ENCODE measurements at places on chromosomes 4 and X.

DNA sequence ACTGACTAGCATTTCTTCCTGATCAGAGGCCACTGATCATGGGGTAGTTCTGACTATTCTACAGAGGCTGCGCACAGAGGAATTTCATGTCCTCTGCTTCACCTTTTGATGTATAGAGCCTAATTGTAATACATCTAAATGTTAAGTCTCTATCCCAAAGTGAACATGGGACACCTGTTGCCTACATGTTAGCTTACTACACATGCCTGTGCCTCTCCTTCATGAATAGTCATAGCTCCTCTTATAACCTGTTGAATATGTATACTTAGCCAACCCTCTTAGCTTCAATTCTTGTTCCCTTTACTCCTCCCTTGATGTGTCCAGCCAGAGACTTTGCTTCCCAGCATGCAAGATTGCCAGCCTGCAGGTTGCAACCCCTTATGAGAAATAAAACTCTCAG lies 9.6 kb upstream of the THOC2 start:
- no peak for DNase-seq

GRCh38 chr4:142040043-142040442 lies 403.7 kb downstream of the IL15 start:
- DNase-seq: no peak

DNA sequence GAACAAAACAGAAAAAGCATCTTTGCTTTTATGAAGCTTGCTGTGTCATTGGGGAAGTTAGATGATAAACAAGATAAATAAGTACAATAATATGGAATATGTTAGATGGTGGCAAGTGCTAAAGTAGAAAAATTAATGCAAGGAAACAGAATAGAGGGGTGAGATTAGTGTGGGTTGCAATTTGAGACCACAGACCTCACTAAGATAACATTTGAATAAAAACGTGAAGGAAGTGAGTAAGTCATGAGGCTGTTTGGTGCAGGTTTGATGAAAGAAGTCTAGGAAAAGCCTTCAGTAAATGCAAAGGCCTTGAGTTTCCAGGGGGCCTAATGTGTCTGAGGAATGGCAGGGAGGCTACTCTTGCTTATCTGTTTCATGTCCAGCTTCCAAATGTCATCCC lies 102.5 kb downstream of the CFAP299 start:
- DNase-seq: no peak

DNA sequence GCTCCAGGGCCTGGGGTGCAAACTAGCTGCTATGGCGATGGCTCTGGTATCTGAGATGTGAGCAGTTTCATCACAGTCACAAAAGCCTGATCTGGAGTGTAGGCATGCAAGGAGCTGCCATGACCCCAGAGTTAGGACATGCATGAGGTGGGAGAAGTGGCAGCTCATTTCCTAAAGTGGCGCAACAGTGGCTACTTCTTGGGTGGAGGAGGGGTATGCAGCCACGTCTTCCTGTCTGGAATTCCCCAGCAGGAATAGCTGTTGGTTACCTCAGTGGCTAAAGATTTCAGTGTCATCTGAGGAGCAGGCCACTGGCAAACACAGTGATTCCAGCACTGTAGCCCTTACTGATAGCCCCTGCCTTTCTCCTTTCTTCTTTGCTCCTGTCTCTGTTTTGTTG lies 1382.5 kb downstream of the C4orf33 start:
- DNase-seq: peak; percentile 0

DNA sequence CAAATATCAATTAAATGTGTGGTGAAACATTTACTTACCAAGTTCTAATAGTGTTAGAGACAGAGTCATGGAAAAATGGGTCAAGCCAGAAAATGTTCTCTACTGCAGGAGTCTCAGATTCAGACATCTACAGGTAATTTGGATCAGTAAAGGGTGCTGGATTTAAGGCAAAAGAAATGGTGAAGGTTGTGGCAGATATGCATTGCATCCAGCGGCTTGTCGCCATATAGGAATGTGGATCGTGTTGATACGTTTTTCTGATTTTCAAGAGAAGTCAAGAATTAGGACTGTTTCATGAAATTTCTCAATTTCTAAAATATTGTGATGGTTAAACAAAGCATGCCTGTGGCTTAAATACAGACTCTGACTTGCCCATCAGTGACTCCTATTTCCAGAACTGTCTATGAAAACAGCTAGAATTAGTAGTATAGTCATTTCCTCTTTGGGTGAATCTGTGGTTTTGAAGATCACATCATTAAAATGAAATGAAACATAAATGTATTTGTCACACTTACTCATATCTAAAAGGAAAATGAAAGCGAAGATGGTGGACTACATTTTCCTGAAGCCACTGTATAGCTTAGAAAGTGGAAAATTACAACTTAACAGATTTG lies 110.1 kb upstream of the VEGFC start:
- DNase-seq: no peak

- DNase-seq: no peak
Measured at GRCh38 chr4:68152411-68152810, 22.7 kb upstream of the TMPRSS11F start.

- DNase-seq: no peak
Measured at GRCh38 chr4:14816623-14817261, 185.5 kb upstream of the CPEB2 start.

DNA sequence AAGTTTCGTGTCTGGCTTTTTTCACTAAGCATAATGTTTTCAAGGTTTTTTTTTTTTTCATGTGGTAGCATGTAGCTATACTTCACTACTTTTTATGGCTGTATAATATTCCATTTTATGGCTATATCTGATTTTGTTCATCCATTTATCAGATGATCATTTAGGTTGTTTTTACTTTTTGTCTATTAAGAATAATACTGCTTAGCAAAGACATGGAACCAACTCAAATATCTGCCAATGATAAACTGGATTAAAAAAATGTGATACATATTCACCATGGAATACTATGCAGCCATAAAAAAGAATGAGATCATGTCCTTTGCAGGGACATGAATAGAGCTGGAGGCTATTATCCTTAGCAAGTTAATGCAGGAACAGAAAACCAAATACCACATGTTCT lies 32.7 kb upstream of the ZNF280C start:
- no peak for DNase-seq

DNA sequence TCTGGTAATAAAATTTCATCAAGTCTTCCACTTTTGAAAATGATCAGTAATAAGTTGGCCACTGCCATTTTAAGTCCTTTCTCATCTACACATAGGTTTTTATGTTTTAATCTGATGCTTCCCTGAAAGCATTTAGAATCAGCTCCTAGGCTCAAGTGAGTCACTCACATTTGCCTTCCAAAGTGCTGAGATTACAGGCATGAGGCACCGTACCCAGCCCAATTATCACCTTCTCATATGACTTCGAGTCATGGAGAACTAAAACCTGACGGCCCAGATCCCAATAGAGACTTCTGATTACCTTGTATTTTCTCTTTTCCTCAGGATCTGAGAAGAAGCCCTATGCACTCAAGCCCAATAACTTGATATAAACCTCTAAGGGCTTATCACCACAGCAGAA lies 140.8 kb downstream of the OPHN1 start:
- no peak for DNase-seq

DNA sequence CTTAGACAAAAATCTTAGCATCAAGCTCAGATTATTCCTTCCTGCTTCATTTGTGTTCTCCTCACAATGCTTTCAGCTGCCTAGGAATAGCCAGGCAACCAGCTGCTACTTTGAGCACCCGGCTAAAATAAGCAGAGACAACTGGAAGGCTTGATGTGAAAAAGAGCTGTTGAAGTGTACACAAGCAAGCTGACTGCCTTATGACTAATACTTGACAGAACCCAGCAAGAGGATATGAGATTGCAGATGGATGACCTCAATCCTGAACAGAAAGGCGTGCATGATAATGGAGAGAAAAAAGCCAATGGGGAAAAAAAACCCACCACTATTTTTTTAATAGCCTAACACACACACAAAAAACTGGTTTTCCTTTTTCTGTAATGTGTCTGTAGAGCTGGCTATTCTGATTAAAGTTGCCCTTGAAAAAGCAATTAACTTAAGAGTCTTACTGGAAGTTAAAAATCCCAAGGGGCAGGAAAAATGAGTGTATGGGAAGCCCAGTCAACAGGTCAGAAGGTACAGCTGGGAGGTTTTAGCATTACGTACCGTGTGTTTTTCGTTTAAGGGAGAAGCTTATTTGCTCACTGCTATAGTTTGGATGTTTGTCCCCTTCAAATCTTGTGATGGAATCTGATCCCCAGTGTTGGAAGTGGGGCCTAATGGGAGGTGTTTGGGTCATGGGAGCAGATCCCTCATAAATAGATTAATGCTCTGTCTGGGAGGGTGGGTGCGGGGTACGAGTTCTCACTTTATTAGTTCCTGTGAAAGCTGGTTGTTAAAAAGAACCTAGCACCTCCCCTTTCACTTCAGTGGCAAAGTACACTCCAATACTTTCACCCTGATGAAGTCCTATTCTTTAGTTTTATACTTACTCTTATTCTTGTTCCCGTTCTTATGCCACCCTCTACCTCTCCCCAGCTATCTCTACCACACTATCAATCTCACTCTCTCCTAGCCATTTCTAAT lies 37.1 kb upstream of the HERC6 start:
- DNase-seq: no peak

DNA sequence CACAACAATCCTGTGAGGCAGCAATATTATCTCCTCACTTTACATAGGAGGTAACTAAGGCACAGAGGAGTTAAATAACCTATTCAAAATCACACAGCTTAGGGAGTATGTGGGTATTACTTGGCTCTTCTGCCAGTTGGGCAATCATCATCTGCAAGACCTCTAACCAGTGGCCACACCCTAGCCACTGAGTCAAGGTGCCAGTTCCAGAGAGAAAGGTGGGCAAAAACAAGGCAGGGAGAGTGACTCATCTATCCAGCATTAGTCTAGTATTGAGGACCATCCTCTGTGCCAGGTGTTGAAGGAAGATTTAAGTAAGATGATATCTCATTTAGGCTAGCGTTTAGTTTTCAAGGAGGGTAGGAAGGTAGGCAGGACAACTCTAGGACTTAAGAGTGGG lies 113.9 kb upstream of the EOLA2 start:
- no peak for DNase-seq

DNA sequence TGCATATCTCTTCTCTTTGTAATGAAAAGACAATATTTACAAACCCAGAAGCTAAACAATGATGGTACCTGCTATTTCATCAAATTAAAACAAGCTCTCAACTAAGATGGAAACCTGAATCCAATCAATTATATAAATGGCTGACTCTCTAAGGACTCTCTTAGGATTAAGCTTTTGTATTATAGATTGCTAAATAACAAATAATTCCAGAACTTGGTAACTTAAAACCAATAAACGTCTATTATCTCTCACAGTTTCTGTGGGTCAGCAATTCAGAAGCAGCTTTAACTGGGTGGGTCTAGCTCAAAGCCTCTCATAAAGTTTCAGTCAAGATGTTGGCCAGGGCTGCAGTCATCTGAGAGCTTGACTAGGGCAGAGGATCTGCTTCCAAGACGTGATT lies 12.4 kb downstream of the PHKA2 start:
- no peak for DNase-seq

DNA sequence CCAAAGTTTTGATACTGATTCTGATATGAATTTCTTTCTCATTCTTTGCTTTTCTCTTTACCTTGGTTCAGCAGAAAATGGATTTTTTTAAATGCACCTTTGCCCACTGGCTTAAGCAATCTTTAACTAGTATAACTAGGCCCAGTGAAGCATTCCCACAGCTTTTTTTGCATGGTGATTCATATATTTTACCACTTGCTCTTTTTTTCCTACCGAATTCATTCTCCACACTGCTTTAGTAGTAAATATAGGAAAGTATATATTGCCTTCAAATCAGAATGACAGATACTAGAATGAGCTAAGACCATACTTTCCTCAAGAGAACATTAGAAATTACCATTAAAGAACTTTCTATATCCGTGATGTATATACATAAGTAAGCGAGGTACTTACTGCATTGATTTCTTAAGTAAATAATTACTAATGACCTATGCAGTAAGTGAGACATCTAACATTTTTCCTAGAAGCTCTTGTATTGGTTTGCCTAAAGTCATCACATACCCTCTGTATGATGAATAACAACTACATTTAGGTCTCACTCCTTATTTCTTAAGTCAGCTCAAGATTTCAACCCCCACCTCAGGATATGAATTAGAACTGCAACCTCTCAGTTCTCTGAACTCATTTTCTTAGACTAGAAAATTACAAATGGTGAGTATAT lies 44.2 kb downstream of the SLC4A4 start:
- no peak for DNase-seq

DNA sequence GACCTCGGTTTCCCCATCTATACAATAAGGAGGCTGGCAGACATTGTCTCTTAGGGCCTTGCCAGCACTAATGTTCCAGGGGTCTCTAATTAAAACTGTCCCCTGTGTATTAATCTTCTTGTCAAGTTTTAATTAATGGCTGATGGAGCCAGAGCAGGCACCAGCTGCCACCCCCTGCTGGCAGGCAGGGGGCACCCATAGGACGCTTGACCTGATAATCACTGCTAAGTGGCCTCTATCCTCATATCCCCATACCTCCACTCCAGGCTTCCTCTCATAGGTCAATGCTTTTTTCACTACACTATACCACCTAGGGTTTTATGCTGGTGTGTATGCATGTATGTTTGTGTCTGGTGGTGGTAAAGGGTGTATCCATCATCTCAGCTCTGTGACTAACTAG lies 89.4 kb downstream of the EFNB1 start:
- no peak for DNase-seq

DNA sequence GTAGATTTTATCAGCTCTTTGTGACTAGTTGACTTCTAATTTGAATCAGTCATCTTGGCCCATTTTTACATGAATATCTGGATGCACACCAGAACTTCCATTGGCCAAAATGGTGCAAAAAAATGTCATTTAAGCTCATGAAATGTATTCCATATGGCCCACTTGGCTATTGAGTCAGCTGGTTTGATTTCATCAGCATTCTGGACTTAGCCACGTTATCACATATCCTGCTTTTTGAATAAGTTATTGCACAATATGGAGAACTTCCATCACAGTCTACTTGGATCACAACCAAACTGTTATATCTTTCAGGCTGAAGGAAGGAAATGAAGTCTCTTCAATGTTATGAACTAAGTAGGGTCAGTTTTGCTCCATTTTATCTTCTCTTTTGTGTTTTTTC lies 640.6 kb downstream of the PCDH7 start:
- DNase-seq: no peak

DNA sequence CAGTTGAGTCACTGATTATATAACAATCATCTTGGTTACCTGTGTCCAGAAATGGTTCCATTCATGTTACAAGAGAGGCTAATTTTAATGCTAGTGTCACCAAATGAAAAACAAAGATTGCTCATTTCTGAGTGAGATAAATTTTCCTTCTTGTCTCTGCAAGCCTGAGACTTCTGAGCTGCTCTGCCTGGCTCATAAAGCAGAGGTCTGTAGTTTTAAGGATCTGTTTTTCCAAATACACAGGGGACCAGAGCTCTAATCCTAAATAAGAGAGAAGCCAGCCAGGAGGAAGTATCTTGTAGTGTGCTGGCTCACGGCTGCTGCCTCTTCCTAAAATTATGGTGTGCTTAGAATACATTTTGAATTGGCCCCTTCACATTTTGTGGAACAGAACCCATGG lies 42.6 kb downstream of the CLDN34 start:
- DNase-seq: no peak

DNA sequence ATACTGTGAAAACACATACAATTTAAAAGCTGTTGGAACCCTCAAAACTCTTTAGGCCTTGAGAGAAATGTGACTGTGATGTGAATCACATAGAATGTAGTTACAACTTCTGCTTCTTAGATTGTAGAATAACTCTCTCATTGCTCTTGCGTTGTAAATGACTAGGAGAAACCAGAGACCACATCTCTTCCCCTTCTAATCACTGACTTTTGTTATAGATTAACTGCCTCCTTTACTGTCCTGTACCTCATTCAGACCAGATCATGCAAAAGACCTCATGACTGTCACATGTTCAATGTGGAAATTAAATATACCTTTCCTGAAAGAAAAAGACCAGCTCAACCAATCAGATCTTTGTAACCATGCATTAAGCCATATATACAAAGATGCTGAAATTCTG lies 43.2 kb upstream of the NEIL3 start:
- DNase-seq: no peak

Measured in KBM-7 (cell line).